ENCODE measurements at places on chromosomes 6 and 20. TPM values are rescaled to one million over a fixed set of nuclear protein-coding genes. Genes with fewer than 3 reads are reported as not detected.

Gene TRIM10
- not detected for total RNA-seq

Gene ID1
- total RNA-seq, result 245 TPM

Gene GPX6
- not detected for total RNA-seq

Gene TRIM26
- 25.6 TPM for total RNA-seq

Gene SNX9
- total RNA-seq, result 32.3 TPM

Gene ANKS1A
- 13.2 TPM for total RNA-seq

Gene PRSS35
- total RNA-seq, result 0.09 TPM

Gene EMILIN3
- total RNA-seq, result not detected

Gene TREM1
- total RNA-seq, result not detected

Gene MOXD1
- total RNA-seq, result not detected

Gene PSORS1C2
- not detected for total RNA-seq

Gene LY6G6C
- not detected for total RNA-seq

Gene OPRL1
- total RNA-seq, result 2.6 TPM

Gene HLA-DQB1
- not detected for total RNA-seq

Gene RAE1
- 27.7 TPM for total RNA-seq

Gene ATRN
- 41.4 TPM for total RNA-seq

Gene DEFB110
- total RNA-seq, result not detected

Gene GTF2H4
- total RNA-seq, result 17.6 TPM

Gene SPTLC3
- total RNA-seq, result 0.09 TPM
